HT1080 (cell line): ENCODE measurements at places on chromosomes 12 and 14.

DNA sequence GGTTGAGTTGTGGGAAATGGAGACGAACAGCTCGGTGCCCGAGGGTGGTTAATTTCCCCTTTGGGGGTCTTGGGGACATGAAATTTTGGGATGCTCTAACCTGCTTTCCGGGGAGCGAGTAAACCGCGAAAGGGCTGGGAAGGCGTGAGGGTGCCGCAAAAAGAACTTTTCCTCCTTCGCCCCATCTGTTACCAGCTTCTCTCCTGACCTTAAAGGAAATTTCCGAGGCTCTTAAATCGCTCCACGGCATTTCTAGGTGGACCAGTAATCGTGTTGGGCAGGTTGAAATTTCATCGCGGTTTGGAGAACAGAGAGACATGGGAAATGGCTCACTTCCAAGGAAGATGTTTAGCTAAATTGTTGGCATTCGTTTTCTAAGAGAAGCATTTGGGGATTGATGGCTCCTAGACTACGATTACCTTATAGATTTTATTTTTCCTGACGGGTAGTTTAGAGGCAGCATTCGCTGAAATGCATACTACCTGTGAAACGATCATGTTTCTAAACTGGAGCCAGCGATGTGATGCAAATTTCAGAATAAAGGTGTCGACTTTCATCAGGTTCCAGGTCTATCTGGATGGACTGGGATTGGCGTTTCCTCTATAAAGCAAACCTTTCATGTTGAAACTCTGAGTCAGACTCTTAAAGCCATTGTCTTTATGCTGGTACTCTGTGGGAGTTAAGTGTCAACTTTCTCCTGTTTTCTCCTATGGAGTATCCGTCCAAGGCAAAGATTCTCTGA, 414.5 kb downstream of the PCNX1 start:
- DNase-seq = peak; percentile 77

GRCh38 chr14:81767266-81767995, 233.8 kb upstream of the SEL1L start:
- no peak for DNase-seq

DNA sequence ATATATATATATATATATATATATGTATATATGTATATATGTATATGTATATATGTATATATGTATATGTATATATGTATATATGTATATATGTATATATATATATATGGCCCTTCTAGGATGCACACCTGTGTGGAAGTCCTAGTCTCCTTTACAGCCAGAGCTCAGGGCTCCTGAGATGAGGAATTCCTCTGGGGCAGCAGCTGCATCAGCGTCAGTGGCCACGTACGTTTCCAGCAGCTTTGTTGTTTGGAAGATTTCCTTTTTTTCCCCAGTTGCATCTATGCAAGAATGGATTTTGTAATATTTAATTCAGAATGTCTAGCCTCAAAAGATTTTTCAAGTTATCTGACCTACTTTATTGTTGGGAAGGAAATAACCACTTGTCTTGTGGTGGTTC, 68.6 kb downstream of the TNFAIP2 start:
- DNase-seq = no peak

GRCh38 chr12:58416236-58416635, 474.9 kb downstream of the ATP23 start:
- peak; percentile 60 for DNase-seq

DNA sequence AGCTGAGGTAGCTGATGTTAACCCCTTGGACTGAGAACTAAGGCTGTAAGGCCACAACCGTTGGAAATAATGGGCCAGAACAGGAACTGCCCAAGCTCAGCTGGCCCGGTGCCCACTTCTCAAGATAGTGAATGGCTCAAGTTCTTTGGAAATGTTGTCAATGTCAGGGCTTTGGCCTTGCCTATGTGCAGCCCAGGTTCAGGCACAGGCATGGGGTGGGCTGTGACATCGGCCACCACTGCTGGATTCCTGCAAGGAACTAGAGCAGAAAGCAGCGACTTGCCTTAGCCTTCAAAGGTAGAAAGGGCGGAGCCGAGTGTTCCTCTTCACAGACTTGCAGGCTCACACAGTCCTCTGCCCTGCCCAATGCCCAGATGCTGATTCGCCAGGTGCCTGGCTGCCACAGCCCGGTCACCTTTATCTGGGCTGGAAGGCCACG, 291.2 kb downstream of the ZFP36L1 start:
- no peak for DNase-seq

- DNase-seq = peak; percentile 76
Observed at GRCh38 chr14:30553311-30553989, 5.5 kb upstream of the G2E3 start.

DNA sequence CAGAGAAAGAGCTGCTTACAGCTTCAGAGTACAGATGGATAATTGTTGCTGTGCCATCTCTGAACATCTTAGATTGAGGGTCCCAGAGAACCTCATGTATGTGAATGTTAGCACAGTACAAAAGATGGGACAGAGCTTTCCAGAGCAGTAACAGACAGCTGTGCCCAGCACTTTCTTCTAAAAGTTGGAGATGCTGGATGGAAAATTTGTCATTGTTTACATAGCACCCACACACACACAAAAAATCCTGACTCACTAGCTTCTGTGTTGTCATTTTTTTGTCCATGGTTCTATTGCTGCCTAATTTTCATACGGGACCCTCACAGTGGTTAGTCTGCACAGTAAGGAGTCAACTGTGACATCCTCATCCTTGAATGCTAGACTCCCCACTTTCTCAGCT, 374.7 kb downstream of the DIO2 start:
- peak; percentile 7 for DNase-seq
